Stimulated activated CD4-positive, alpha-beta T cell treated with anti-CD3 and anti-CD28 coated beads, Interleukin-4, amount 100 ng/mL, for 48 hours (primary cell): ENCODE measurements at places on chromosomes 16 and 17.

DNA sequence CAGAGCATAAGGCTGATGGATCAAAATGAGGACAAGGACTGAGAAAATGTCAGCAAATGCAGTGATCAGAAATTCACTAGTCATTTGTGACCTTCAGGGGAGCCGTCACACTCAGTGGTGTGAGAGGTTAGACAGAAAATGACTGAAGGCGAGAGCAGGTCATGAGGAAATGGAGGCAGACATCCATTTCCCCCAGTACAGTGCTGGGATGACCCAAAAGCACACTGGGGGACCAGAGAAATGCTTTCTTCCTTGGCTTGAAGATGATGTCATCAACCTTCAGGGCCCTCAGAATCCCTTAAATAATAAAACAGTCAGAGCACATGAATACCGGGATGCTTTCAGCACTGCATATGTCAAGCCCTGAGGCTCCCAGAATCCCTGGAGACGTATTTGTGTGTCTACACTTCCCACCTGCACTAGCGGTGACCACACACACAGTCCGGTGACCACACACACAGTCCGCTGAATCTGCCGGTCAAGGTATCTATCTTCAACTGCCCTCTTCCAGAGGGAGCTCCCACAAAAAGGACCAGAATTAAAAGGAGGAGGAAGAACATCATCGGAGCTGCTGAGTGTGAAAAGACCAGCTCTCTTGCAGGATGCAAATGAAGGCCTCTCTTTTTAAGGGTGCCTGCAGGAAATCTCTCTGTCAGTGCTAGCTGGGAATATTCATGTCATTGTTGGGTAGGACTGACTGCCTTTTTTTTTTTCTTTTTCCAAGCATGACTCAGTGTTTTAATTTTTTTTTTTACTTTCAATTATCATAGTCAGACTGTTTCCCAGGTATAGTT is 8.2 kb downstream of the UBE2O start:
- no peak for DNase-seq

DNA sequence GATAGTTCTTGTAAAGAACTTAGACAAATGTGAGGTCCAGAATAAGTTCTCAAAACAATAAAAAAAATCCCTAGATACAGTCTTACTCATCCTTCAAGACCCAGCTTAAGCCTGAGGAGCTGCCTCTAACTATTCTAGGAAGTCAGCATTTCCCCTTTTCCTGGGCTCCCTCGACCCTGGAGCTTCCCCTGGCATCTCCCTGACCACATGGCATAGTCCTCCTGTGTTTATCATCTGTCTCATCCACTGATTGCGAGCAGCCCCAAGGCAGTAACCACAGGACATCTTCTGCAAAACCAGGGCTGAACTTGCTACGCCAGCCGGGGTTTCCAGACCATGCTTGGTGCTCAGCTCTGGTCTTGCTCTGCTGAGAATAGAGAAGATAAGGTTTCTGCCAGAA is 36.7 kb upstream of the NLRP1 start:
- DNase-seq = no peak

DNA sequence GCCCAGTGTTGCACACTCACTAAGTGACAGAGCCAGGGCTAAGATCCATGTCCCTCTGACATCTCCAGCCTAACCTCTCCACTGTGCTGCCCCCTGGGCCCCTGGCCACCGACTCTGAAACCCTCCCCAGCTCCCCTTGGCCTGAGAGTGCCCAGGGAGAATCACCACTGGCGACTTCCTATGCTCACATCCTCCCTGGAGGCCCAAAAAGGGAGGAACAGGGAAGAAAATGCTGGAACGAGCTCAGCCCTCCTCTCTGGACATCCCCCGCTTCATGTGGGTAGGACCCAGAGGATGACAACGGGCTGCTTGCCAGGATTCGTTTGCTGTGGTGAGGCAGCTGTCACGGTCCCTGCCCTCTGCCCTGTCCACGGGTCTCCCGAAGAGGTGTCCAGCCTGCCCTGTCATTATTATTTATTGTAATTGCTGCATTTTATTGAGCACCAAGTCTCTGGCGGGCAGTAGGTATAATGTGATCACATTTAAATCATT is 153.5 kb upstream of the RPL38 start:
- DNase-seq = no peak

DNA sequence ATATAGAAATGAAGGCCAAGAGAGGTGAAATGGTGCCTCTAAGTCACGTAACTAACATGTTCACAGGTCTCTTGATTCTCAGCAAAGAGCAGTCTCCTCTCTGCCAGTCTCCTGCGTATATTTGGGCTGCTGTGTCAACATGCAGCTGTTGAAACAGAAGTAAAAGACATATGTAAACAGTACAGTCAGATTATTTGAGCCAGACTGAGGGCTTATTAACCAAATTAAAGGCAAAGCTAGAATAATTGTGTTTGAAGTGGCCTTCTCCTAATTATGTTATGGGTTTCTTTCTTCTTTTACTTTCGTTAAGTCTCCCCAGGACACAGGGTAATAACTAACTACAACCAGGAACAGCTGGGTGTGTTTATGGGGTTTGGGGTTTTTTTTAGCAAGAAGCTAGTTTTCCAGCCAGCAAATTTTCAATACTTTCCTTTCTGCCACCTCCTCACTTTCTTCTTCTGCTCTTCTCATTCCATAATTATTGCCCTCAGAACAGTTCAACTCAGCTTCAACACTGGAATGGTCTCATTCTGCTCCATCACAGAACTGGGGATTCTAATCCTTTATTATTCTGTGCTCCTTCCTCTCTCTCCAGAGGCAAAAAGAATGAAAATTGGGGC is 18.4 kb downstream of the G6PC1 start:
- no peak for DNase-seq

DNA sequence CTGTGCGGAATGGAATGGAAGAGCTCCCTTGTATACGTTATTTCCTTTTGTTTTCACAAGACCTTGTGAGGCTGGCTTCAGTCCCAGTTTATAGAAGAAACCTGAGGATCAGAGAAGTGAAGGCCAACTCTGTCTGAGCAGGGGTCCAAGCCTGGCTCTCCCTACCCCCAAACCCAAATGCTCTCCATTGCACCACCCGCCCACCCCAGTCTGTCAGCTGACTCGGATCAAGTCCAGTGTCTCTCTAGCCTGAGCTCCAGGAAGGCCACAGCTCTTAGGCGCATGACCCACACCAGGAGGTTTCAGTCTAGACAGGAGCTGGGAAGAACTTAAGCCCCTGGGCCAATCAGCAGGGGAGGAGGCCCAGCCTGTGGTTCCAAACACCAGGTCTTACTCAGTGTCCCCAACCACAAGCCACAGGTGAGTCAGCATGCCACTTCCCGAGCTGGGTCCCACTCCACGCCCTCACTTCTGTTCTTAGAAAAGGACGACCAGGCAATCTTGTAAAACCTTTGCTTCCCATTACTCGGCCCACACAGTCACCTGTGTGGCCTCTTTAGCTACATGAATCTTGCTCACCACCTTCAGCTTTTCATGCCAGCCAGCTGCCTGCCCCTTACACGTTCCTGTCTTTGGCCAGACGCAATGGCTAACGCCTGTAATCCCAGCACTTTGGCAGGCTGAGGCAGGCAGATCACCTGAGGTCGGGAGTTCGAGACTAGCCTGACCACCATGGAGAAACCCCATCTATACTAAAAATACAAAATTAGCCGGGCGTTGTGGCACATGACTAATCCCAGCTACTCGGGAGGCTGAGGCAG is 27.8 kb downstream of the TK2 start:
- DNase-seq = peak; percentile 95

- DNase-seq = no peak
Measured at GRCh38 chr16:49468611-49469310, 95.2 kb downstream of the C16orf78 start.

DNA sequence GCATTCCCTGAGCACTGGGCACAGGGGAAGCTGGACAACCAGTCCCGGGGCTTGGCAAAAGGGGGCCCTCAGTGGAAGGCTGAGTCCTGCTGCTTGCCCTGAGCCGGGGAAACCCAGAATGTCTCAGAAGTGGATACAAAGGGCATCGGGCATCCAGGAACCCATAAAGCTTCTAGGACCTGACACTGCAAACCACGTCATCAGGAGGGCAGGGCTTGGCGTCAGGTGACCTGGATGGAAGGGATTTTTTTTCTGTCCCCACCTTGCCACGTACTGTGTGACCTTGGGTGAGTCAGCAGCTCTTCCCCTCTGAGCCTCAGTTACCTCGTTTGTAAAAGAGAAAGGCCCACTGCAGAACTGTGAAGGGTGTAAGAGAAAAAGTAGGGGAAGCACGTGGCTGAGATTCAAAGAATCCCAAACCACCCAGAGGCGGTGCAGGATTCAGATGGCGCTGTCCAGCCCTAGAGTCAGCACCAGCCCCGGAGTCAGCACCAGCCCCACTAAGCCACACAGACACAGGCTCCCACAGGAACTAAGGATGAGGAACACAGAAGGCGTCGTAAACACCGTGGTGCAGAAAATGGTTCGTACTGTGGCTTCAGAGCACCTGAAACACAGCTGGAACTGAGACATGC is 53.7 kb downstream of the C16orf95 start:
- no peak for DNase-seq

DNA sequence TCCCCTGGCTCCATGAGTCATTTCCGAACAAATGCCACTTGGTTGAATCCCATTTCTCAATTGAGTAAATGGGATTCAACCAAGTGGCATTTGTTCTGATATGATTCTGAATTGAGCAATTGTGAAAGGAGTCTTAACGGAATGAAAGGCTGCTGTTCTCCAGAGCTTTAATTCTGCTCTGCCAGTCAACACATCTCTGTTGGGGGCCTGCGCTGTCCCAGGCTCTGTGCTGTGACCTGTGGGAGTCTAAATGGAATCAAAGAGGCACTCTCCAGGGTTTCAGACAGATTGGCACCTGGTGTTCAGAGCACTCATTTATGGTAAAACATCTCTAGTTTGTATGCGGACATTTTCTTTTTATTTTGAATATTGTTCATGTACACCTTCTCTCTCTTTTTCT is 126.2 kb downstream of the WSCD1 start:
- no peak for DNase-seq

GRCh38 chr16:77332792-77333191 is 102.0 kb downstream of the ADAMTS18 start:
- no peak for DNase-seq

- DNase-seq = no peak
Measured at GRCh38 chr16:78389009-78389498, 289.6 kb downstream of the WWOX start.

GRCh38 chr16:31899505-31899904 is 25.9 kb downstream of the ZNF267 start:
- DNase-seq = no peak

DNA sequence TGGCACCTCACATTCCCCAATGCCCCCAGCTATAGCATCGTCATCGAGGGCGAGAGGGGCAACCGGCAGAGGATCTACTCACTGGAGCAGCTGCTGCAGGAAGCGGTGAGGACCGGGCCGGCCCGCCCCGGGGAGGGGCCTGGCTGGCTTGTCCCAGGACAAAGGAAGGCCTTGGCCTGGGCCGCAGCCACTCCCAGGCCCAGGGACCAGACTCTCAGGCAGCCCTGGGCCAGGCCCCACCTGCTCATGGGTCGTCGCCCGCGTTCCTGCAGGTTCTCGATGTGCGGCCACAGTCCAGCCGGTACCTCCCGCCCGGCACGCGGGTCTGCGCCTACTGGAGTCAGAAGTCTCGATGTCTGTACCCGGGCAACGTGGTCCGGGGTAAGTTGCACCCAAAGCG is 53.4 kb downstream of the ACTG1 start:
- no peak for DNase-seq

DNA sequence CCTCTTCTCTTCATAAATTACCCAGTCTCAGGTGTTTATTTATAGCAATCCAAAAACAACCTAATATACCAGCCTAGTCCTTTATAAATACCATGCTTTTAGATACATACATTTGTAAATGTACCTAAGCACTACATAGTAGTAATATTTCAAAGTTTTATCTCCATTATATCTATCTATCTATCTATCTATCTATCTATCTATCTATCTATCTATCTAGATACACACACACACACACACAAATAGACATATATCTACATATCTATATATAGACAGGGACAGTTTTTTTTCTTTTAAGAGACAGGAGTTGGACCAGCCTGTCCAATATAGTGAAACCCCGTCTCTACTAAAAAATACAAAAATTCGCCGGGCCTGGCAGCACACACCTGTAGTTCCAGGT is 5.8 kb downstream of the CEP20 start:
- DNase-seq = no peak

- DNase-seq = no peak
Measured at GRCh38 chr17:16282522-16282921, 65.5 kb downstream of the PIGL start.

DNA sequence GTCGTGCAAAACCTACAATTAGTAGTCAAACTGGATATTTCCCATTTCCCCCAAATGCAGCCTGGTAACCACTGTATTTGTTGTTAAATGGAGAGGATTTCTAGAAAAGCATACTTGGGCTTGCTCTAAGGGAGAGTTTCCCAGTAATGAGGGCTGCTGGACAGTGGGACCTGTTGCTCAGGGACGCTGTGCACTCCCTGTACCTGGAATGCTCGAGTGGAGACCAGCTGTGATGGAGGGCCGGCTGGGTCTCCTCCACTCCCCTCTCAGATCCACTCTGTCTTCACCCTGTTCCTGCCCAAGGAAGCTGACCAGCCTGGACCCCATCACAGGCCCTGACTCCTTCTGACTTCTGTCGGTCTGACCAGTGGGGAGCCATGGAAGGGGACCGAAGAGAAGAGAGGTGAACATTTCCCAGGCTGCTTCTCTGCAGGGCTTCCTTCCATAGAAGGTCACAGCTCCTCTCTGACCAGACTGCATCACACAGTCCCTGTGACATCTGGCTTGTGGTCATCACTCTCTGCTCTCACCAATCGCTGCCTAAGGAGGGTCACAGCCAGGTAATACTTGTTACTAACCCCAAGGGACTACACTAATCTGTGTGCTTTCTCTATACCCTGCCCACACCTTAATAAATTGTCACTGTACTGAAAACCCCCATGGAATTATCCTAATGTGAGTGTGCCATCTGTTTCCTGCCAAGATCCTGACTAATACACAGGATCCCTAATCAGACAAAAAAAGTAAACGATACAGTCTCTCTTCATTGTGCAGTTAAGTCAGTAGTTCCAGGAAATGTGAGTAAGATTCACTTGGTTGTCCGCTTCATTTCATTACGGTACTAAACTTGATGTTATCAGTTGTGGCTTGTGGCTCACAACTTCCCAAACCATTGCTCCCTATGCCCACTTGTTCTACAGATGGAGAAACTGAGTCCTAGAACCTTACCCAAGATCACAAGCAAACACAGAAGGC is 102.4 kb downstream of the CCT6B start:
- no peak for DNase-seq

DNA sequence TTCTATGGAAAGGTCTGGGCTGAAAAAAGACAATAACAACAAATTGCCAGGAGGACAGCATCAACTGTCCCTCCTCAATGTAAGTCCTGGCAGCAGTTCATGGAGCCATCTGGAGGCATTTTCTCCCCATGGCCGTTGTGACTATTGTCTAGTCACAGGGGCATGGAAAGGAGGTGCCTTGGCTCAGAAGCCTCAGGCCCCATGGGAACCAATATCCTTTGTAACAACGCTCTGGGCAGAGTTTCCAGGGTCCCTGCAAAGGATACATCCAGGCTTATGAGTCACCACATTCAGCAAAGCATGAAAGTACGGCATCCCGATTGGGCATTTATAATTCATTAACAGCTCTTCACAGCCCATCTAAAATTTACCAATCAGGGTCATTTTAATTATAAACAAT is 85.2 kb downstream of the GLG1 start:
- DNase-seq = no peak
